Adipocyte (in vitro differentiated cells): ENCODE measurements at places on chromosomes 7 and 10.

GRCh38 chr7:122219253-122219865, 75.3 kb upstream of the AASS start:
- DNase-seq, result peak; percentile 69

- peak; percentile 96 for DNase-seq
Observed at GRCh38 chr7:99379043-99379577, 4.6 kb downstream of the ARPC1B start.

- no peak for DNase-seq
Observed at GRCh38 chr7:2968616-2969397, 74.9 kb downstream of the CARD11 start.

GRCh38 chr7:54802841-54803240, 43.8 kb upstream of the SEC61G start:
- no peak for DNase-seq

DNA sequence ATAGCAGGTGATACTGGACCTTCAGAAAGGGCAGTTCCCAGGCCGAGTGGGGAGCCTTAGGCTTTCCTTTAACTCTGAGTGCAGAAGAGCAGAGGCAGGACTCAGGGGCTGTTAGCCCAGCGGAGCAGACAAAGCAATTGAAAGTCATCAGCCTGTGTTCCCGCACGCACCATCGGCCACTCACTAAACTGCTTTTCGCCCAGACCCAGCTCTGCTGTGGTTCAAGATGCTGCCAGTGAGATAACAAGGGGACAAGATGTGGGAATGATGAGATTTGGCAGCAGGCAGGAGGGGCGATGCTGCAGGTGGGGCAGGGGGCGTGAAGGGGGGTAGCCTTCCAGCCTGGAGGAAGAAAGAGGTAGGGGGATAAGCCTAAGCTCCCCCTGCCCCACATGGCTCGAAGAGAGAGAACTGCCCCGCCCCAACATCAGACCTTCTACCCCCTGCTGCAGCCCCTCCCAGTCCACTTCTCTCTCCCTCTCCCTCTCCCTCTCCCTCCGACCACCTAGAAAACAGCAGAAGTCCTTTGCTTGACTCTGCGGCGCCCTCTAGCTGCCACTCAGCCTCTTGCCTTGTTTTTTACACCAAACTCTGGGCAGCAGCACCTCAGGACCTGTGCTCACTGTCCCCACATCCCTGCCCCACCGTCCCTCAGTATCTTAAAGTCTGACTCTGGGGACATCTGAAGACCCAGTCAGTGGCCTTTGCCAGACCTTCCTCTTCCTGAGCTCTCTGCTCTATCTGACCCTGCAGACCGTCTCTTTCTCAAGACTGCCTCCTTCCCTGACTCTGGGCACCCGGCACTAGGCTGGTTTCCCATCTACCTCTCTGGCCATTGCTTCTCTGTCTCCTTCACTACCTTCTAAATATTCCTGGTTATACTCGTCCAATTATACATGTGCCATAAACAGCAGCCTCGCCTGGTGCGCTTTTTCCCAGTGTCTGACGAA, 110.5 kb downstream of the C10orf105 start:
- peak; percentile 85 for DNase-seq

DNA sequence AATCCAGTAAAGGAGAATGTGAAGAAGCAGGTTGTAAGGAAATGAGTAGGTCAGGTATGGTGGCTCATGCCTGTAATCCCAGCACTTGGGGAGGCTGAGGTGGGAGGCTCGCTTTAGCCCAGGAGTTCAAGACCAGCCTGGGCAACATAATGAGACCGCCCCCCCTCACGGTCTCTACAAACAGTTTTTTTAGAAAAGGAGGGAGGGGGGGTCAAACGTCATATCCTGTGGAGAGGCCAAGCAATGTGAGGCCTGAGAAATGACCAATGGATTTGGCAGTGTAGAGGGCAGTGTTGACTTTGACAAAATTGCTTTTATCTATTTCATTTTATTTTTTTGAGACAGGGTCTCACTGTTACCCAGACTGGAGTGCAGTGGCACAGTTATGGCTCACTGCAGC, 2.3 kb upstream of the DNAJB12 start:
- no peak for DNase-seq

GRCh38 chr7:111540199-111540815, 22.0 kb downstream of the IMMP2L start:
- no peak for DNase-seq

DNA sequence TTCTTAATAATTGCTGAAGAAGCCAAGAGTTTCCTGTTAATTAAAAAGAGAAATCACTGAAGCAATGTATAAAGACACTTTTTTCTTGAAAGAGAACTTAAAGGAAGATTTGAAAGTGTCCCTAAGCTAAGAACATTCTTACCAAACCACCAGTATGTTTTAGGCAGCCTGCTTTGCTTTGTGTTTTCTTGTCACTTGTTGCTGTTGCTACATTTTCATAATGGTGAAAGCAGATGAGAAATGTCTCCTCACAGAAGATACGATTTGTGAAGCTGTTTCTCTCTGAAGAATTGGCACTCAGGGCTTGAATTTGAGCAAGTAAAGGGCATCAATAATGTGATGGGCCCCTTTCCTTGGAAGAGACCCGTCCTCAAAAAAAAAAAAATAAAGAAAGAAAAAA, 30.9 kb downstream of the TCF7L2 start:
- DNase-seq, result no peak

- DNase-seq, result no peak
Observed at GRCh38 chr10:77350134-77350533, 287.5 kb downstream of the KCNMA1 start.

DNA sequence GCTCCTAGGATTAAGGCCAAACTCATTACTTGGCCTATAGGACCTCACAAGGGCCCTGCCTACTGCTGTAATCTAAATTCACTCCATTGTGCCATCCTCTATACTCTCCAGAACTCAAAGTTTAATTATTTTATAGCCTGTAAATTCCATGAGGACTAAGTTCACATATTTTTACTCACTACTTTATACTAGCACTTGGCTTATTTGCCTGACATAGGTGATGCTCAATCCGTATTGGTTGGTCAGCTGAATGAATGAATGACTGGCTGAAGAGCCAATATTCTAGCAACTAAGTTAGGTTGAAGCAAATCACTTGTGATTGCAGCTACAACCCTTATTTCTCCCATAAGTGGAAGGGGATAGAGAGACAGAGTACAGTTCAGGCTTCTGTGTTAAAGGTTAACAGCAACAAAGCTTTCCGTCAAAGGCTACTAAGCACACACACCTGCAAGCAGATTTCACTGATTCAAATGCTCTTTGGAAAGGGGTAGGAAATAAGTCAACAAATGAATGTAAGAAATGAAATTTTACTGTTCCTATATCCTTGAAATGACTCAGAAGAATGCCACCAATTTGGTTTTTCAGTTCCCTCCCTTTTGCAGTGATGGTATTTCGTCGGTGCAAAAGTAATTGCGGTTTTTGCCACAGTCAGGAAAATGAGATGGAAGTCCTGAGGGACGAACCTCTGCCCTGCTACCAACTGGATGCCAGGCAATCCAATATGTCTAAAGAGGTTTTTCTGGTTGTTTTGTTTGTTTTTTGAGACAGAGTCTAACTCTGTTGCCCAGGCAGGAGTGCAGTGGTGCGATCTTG, 120.7 kb downstream of the COL28A1 start:
- DNase-seq, result no peak

- DNase-seq, result peak; percentile 31
Observed at GRCh38 chr7:4189131-4189570, 492.9 kb upstream of the FOXK1 start.

- no peak for DNase-seq
Observed at GRCh38 chr7:45695249-45695995, 121.3 kb downstream of the ADCY1 start.

GRCh38 chr7:33728873-33729551, 176.3 kb upstream of the BMPER start:
- no peak for DNase-seq

GRCh38 chr10:100744136-100744986, 1.0 kb upstream of the PAX2 start:
- no peak for DNase-seq

DNA sequence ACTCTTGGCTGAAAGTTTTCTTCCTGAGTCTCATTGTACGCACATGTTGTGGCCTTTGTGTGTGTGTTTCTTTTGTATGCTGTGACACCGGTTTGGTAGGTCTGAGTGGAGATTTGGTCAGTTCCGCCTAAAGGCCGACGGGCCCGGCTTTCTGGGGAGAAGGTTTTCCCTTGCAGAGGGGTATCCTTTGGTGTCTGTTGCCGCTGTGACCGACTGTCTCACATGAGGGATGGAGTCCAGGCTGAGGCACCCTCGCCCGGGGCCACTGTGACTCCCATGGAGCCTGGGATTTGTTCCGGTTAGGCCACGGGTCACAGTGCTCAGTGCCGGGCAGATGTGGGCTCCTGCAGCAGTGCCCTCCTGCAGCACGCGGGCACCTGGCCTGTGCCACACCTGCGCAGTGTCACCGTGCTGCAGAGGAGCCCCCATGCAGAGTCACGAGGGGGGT, 19.4 kb downstream of the INPP5A start:
- no peak for DNase-seq
